ENCODE measurements at places on chromosomes 16 and 17. TPM values are rescaled to one million over a fixed set of nuclear protein-coding genes. Genes with fewer than 3 reads are reported as not detected.

The SLC38A8 gene
- total RNA-seq: not detected

- DNase-seq: no peak
Observed at GRCh38 chr17:7173687-7174602, 5.2 kb downstream of the ASGR1 start.

DNA sequence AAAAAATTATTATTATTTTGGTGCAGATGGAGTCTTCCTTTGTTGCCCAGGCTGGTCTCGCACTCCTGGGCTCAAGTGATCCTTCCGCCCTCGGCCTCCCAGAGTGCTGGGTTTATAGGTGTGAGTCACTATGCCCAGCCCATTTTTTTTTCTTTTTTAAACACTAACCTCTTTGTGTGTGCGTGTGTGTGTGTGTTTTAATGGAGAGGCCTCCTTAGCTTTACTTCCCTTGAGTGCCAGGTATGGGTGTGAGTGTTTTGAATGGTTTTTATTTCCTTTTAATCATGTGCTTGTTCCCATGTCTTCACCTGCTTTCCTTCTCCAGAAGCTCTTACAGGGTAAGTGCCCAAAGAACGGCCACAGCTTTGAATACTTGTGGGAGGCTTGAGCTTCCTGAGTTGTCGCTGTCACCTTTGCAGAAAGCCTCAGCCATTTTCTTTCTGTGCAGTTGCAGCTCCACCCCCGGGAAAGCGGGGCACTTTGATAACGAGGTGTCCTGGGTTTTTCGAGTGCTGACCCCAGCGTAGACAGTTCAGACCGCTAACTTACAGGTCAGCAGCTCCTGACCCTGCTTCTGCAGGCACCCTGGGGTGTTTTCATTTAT, 22.6 kb downstream of the AKAP1 start:
- no peak for DNase-seq

The PIP4K2B gene
- 79.0 TPM for total RNA-seq

DNA sequence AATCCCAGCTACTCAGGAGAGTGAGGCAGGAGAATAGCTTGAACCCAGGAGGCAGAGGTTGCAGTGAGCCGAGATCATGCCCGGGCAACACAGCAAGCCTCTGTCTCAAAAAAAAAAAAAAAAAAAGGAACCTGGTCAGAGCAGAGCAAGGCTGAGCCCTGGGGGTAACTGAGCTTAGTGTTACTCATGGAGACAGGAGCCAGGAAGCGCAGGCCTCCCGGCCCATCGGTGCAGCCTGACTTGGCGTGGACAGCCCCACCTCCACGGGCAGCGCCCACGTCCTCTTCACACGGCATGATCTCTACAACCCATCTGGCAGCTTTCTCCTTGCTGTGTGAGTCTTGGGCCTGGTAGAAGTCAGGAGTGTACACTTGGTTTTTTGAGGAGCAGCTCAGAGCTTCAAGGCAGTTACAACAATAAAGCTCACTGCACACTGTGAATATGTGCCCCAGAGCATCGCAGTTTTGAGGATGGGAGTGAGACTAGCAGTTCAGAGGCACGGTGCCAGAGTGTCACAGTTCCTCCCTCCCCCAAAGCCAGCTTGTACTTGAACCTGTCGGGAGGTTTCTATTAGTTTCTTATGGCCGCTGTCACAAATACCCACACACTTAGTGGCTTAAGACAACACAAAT, 129.9 kb downstream of the RAP1GAP2 start:
- DNase-seq: no peak

DNA sequence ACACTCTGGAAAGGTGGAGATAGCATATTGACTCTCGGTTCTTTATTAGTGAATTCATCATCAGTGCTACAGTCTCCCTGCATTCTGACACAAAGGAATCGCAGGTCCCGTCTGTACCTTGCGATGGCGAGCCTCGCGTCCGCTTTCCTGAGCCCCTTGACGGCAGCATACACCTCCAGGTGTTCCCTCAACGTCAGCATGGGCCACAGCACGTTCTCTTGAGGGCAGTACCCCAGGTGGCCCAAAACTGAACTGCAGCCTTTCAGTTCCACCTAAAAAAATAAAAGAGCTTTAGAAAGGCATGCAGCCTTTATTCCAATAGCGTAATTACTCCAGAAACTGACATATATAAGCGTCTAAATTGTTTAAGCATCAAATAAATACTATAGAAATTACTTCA, 24.2 kb upstream of the ABCA9 start:
- no peak for DNase-seq

GRCh38 chr16:2822496-2822895, 5.5 kb downstream of the PRSS21 start:
- no peak for DNase-seq

GRCh38 chr17:65020284-65020683, 36.3 kb downstream of the GNA13 start:
- DNase-seq: no peak

- DNase-seq: no peak
Observed at GRCh38 chr16:81451753-81452680, 7.4 kb downstream of the CMIP start.

DNA sequence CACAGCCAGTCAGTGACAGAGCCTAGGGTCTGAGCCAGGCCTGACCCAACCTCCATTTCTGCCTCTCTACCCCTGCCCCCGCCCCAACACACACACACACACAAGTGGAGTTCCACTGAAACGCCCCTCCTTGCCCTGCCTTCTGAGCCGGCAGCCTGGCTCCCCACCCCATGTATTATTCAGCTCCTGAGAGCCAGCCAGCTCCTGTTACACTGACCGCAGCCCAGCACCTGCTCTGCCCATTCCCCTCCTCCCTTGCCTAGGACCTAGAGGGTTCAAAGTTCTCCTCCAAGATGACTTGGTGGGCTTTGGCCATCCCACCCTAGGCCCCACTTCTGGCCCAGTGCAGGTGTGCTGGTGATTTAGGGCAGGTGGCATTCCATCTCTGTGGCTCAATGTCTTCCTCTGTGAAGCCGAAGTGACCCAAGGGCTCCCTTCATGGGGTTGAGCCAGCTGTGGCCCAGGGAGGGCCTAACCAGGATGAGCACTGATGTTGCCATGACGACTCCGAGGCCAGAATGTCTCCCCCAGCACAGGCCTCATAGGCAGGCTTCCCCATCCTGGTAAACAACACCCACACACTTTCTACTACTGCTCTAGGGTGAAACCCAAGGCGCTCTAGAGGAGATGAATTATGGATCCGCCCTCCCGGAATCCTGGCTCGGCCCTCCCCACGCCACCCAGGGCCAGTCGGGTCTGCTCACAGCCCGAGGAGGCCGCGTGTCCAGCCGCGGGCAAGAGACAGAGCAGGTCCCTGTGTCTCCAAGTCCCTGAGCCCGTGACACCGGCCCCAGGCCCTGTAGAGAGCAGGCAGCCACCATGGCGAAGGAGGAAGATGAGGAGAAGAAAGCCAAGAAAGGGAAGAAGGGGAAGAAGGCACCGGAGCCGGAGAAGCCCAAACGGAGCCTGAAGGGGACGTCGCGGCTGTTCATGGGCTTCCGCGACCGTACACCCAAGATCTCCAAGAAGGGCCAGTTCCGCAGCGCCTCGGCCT, 9.7 kb downstream of the MYO15A start:
- no peak for DNase-seq

GRCh38 chr16:89651584-89651983, 5.9 kb downstream of the CHMP1A start:
- no peak for DNase-seq

The QPRT gene
- 6.7 TPM for total RNA-seq

The CHST5 gene
- total RNA-seq: 0.09 TPM

The RBFOX1 gene
- total RNA-seq: 0.24 TPM

The ODAD4 gene
- 0.96 TPM for total RNA-seq

DNA sequence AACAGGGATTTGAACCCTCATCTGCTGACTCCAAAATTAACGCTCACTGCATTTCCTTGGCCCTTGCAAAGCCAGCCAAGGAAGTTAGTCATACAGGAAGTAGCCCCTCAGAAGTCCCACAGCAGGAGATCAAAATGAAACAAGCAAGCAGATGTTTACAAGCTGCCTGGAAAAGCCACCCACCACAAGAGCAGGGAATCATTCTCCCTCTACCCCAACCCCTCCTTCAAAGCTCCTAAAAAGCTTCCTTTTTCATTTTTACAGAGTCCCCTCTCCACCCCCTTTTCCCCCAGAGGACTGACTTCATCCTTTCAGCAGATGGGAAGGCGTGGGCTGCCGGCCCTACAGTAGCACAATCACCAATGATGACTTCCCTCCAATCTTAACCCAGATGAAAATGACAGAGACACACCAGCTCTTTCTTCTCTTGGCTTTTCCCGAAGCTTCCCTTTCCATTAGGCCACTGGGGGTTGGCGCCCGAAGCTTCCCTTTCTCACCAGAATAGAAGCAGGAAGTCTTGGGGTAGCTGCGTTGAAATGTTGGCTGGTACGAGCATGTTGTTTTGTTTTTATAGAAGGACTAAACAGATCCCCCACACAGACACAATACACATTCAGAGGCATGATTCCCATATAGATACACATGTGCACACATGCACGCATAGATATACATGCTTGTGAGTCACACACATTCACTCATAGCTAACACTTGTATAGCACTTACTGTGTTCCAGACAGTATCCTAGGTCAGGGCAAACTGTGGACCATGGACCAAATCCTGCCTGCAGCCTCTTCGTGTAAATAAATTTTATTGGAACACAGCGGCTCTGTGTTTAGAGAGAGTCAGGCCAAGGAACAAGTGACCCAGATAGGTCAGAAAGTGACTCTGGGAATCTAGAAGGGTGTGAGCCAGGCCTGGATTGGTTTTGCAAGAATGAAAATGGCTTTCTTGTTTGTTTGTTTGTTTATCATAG, 17.4 kb downstream of the ITPRIPL2 start:
- DNase-seq: no peak

The ZDHHC1 gene
- total RNA-seq: 9.3 TPM

The HID1 gene
- 4.0 TPM for total RNA-seq

DNA sequence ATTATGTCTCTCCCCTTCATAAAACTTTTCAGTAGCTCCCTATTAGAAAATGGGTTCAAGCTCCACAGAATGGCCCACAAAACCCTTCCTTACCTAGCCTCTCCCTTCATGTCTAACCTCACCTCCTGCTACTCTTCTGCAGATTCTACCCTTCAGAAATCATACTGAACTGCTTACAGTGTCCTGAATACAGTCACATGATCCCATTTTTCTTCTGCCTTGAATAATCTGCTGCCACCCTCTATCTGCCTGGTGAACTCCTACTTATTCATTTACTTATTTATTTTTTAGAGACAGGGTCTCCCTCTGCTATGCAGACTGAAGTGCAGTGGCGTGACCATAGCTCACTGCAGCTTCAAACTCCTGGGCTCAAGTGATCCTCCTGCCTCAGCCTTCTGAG, 15.0 kb downstream of the LASP1NB start:
- no peak for DNase-seq

GRCh38 chr16:15996432-15997109, 47.2 kb downstream of the ABCC1 start:
- DNase-seq: peak; percentile 41

- no peak for DNase-seq
Observed at GRCh38 chr17:56424005-56424404, 169.5 kb upstream of the NOG start.

The NPTX1 gene
- total RNA-seq: 0.16 TPM

- DNase-seq: no peak
Observed at GRCh38 chr17:7218758-7219157, 878 bp downstream of the DLG4 start.

DNA sequence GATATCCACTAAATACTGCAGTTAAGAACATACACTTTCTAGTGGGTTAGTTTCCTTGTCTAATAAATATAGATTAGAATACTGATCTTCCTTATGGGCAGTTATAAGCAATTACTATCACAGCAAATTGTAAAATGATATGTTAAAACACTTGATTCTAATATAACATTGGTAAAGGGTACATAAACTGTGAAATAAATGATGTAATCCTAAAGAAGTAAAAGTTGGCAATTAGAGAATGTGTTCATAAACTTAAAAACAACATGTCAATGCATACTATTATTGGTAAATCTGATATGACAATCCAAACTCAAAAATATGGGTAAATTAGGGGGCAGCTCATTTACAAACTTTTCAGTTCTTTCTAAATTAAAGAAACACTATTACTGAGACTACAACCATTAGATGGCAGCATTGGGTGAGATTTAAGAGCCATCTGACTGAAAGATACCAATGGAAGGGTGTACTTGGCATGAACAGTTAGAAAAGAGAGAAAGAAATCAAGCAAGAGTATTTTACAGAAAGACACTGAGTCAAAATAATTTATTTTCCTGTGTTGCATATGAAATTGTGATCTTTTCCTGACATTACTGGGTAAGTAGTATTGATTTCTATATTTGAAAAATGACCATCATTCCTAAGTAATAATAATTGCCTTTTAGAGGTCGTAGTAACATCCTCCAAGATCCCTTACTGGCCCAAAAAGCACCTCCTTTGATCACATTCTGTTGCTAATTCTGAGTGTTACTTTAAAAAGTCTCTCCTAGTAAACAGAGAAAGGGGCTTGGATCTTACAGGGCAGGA, 119.6 kb downstream of the SPAG9 start:
- DNase-seq: no peak

GRCh38 chr16:89687092-89687940, 827 bp downstream of the CDK10 start:
- DNase-seq: no peak

DNA sequence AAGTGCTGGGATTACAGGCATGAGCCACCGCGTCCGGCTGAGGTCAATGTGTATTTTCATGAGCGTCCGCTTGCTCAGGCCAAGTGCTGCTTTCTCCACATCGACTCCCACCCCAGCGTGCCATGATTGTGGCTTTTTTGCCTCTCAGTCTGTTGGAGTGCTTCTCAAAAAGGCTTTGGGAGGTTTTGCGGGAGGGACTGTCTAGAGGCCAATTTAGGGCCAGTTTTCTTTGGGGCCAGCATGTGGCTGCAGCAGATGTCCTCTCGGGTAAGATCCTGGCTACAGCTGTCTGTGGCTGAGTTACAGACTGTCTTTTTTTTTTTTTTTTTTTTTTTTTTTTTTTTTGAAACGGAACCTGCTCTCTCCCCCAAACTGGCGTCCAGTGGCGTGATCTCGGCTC, 6.5 kb downstream of the C16orf90 start:
- DNase-seq: no peak

GRCh38 chr16:6576606-6577005, 756.0 kb upstream of the RBFOX1 start:
- DNase-seq: no peak

The KRT12 gene
- total RNA-seq: not detected

DNA sequence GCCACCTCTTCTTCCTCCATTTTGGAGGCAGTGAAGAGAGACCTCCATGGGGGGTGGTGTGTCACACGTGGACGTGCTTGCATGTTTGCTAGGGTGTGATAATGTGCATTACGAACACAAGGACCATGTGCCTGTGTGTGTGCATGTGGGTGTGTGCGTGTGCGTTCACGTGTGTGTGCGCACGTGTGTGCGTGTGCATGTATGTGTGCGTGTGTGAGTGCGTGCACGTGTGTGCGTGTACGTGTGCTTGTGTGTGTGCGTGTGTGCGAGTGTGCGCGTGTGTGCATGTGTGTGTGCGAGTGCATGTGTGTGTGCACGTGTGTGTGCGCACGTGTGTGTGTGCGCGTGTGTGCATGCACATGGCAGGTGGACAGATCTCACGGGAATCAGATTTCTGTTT, 29.5 kb downstream of the RNF213 start:
- no peak for DNase-seq

- no peak for DNase-seq
Observed at GRCh38 chr17:54956791-54957190, 11.7 kb downstream of the COX11 start.

The TRIM37 gene
- total RNA-seq: 20.2 TPM

GRCh38 chr16:8084882-8085281, 505.4 kb downstream of the TMEM114 start:
- no peak for DNase-seq

The SLC25A11 gene
- total RNA-seq: 74.2 TPM
